CD4-positive, alpha-beta memory T cell (primary cell): ENCODE measurements at places on chromosomes 12 and 14. TPM values are rescaled to one million over a fixed set of nuclear protein-coding genes. Genes with fewer than 3 reads are reported as not detected.
A peak's percentile ranks its signal among the peaks of the same experiment; 100 is the strongest.

GRCh38 chr12:29565727-29566126 lies 68.2 kb upstream of the OVCH1 start:
- no peaks in the 10 kb centered on the region for H3K36me3 ChIP-seq
- H3K4me3 ChIP-seq = no peak overlapping the region
- H3K27me3 ChIP-seq = no peaks in the 10 kb centered on the region
- H3K4me1 ChIP-seq = no peaks in the 10 kb centered on the region
- H3K27ac ChIP-seq = no peak overlapping the region

ITGB7 gene
- 382 TPM for total RNA-seq

DNA sequence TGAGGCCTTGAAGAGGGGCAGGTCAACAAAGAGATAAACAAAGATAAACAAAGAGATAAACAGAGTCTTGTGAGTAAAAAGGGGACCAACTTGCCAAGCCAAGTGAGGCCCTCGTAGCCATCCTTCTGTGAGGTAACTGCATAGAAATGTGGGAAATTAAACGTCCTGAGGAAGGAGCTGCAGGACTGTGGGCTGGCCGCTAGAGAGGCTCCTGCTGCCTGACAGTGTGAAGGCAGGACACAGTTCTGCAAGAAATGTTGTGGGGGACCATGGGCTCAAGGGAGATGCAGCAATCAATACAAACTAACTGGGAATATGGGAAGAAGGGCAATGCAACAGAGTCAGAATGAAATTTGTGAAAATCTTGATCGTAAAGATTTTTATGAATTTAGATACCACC lies 91.9 kb downstream of the SLC8A3 start:
- H3K4me1 ChIP-seq = no peaks in the 10 kb centered on the region
- no peak for DNase-seq
- H3K36me3 ChIP-seq = no peaks in the 10 kb centered on the region
- no peak overlapping the region for H3K4me3 ChIP-seq
- no peak overlapping the region for H3K27ac ChIP-seq

DLGAP5 gene
- total RNA-seq = not detected

- H3K36me3 ChIP-seq = no peaks in the 10 kb centered on the region
- H3K27me3 ChIP-seq = no peaks in the 10 kb centered on the region
These were observed 273.9 kb upstream of the MIS18BP1 start for GRCh38 chr14:45526715-45527549.

GRCh38 chr14:90509403-90509802 lies 112.6 kb downstream of the CALM1 start:
- DNase-seq = no peak
- no peak overlapping the region for H3K4me3 ChIP-seq
- H3K36me3 ChIP-seq = no peaks in the 10 kb centered on the region
- no peaks in the 10 kb centered on the region for H3K4me1 ChIP-seq
- no peaks in the 10 kb centered on the region for H3K27me3 ChIP-seq

RNF212B gene
- total RNA-seq = not detected

DNA sequence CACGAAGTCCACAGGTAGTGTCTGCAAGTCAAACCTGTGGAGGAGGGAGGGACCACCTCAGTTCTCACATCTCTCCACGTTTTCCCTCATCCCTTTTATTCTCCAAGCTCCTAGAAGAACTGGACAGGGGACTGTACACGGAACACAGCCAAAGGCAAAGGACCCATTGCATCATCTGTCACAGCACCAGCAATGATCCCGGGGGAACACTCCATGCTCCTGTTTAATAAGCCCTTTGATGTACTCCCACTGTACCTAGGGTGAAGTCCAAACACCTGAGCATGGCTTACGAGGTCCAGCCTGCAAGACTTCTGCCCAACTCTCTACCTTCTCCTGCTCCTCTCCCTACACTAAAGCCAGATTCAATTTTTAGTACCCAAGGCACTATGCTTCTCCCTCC lies 26.5 kb downstream of the PRPF40B start:
- no peak overlapping the region for H3K27ac ChIP-seq
- H3K4me1 ChIP-seq = peaks cover 11% of the 10 kb centered on the region
- peaks cover 53% of the 10 kb centered on the region for H3K36me3 ChIP-seq
- no peak overlapping the region for H3K4me3 ChIP-seq
- no peak for DNase-seq

LMNTD1 gene
- total RNA-seq = not detected

GRCh38 chr12:45034861-45035265 lies 16.0 kb downstream of the DBX2 start:
- H3K4me1 ChIP-seq = no peaks in the 10 kb centered on the region
- H3K36me3 ChIP-seq = no peaks in the 10 kb centered on the region
- H3K27me3 ChIP-seq = peaks cover 5% of the 10 kb centered on the region
- no peak overlapping the region for H3K4me3 ChIP-seq
- no peak overlapping the region for H3K27ac ChIP-seq

NGB gene
- not detected for total RNA-seq

DNA sequence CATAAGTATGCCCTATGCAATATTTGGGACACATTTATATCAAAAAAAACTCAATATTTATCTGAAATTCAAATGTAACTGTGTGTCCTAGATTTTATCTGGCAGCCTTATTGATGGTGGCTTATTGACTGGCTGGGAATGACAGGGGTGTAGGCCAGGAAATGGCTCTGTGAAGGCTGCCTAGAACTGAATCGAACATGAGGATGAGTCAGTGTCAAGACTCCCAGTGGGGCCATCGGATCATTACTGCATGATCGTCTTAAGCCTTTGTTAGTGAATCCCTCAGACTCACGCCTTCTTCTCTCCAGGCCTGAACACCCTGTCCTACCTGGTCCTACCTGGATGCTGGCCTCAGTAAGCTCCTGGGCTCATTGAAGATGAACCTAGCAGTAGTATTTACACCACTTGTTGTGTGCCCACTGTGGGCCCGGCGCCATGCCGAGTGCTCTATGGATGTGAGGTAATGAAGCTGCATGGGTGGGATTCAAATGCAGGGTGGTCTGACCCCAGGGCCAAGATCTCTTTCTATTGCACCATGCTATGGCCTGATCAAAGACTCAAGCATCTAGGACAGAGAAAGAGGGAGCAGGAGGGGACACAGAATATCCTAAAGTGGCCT lies 21.0 kb upstream of the FAIM2 start:
- H3K4me3 ChIP-seq = no peak overlapping the region
- no peaks in the 10 kb centered on the region for H3K27me3 ChIP-seq
- no peaks in the 10 kb centered on the region for H3K4me1 ChIP-seq
- no peak overlapping the region for H3K27ac ChIP-seq

GRCh38 chr14:49634547-49635334 lies at the start of gene DNAAF2:
Gene DNAAF2, minus strand, starts transcription at chr14:49635244. Its CDS starts 95 bp downstream, at chr14:49635149.
- H3K36me3 ChIP-seq = no peaks in the 10 kb centered on the region
- H3K4me1 ChIP-seq = peaks cover 46% of the 10 kb centered on the region
- DNase-seq = peak; percentile 82
- peak within 1 kb of the TSS; percentile 99 for H3K27ac ChIP-seq
- H3K4me3 ChIP-seq = peak within 1 kb of the TSS; percentile 99

- DNase-seq = no peak
- no peaks in the 10 kb centered on the region for H3K36me3 ChIP-seq
- H3K27ac ChIP-seq = no peak overlapping the region
- no peaks in the 10 kb centered on the region for H3K27me3 ChIP-seq
These were observed 92.1 kb downstream of the STXBP6 start for GRCh38 chr14:24957814-24958213.

DNA sequence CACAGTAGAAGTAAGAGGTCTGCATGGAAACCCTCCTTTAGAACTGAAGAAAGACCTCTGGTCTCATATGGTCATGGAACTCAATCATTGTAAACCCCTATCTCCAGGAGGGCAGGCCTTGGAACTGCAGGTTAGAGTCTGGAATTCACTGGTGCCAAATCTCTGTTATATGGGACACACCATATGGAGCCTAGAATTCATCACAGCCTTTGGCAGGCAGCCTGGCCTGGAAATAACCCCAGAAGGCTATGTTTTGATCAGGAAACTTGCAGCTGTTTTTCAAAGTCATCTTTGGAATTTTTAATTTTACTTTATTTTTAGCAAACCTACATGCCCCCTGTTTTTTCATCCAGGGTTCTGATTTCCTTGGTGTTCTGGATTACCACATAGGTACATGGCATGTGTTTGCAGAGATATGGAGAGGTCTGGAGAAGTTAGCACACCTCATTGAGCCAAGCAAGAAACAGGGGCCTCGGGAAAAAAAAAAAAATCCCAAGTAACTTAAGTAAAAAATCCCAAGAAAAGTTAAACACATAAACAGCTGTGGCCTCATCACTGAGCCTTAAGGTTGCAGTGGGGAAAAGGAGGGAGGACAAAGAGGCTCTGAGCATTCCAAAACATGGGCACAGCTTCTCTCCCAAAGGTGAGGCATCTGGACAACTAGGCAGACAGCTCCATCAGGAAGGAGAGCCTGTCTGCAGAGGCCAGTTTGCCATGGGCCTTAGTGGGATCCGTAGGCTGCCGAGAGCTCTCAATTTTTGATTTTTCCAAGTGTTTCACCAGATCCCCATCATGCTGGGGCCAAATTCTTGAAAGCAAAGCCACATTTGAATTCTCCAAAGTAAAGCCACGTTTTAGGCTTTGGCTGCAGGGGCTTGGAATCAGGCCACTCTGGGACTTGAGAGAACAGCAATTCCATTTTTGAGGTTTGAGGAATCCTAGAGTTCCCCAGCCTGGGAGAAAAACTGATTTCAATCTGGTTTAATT lies 339.6 kb upstream of the TBX3 start:
- H3K27me3 ChIP-seq = no peaks in the 10 kb centered on the region
- no peak overlapping the region for H3K27ac ChIP-seq
- H3K36me3 ChIP-seq = no peaks in the 10 kb centered on the region
- DNase-seq = no peak
- no peak overlapping the region for H3K4me3 ChIP-seq

GRCh38 chr12:132173135-132174014 lies 29.1 kb downstream of the NOC4L start:
- no peak for DNase-seq
- H3K4me3 ChIP-seq = no peak overlapping the region
- H3K27ac ChIP-seq = no peak overlapping the region
- no peaks in the 10 kb centered on the region for H3K27me3 ChIP-seq
- peaks cover 24% of the 10 kb centered on the region for H3K4me1 ChIP-seq

DNA sequence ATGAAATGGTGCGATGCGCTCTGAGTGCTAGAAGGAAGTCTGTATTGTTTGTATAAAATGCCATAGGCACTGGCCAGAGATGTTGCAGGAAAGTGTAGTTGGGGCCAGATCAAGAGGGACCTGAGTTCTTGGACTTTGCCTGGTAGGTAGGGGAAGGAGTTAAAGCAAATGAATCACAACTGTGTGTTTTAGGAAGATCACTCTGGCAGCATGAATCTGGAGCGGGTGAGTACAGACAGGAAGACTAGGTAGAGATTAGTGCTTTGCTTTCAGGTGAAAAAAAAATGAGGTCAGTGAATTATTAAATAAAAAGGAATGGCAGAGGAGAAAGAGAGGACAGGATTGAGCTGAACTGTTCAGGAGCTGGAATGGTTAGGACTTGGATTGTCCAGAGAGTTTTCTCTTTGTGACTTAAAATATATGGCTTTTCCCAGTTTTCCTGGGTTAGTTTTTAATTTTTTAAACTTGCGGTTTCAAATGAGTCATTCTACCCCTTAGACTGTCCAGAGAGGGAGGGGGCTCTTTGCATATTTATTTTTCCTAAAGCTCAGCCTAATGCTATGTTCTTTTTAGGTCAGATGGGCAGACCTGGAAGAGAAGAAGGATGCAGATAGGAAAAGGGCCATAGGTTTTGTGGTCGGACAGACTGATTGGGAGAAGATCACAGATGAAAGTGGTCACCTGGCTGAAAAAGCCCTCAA lies 41.1 kb downstream of the PROX2 start:
- no peaks in the 10 kb centered on the region for H3K27me3 ChIP-seq
- no peak overlapping the region for H3K27ac ChIP-seq
- no peak for DNase-seq
- no peak overlapping the region for H3K4me3 ChIP-seq
- peaks cover 11% of the 10 kb centered on the region for H3K36me3 ChIP-seq
- H3K4me1 ChIP-seq = peaks cover 55% of the 10 kb centered on the region

GRCh38 chr12:18811273-18811672 lies 73.4 kb downstream of the CAPZA3 start:
- no peak overlapping the region for H3K27ac ChIP-seq
- no peak overlapping the region for H3K4me3 ChIP-seq
- no peaks in the 10 kb centered on the region for H3K4me1 ChIP-seq
- DNase-seq = no peak

DNA sequence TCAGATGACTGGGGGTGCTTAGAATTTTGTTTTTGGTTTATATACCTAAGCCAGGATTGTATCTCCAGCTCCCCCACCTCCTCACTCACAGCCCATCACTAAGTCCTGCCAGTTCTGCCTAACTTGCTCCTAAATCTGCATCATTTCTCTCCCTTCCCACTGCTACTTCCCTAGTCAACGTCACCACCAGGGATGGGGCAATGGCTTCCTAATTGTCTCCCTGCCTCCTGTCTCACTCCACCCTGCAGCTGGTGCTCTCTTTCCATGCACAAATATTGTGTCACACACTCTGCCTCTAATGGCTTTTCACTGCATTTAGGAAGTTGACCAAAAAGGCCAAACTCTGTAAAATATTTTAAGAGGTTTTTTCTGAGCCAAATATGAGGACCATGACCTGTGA lies 11.5 kb downstream of the OAS2 start:
- H3K36me3 ChIP-seq = peaks cover 47% of the 10 kb centered on the region
- peaks cover 33% of the 10 kb centered on the region for H3K4me1 ChIP-seq
- H3K27ac ChIP-seq = no peak overlapping the region

DEPDC4 gene
- total RNA-seq = 1.4 TPM

- DNase-seq = no peak
- H3K4me1 ChIP-seq = no peaks in the 10 kb centered on the region
These were observed 7.0 kb upstream of the CCT2 start for GRCh38 chr12:69578283-69578682.

- H3K4me1 ChIP-seq = no peaks in the 10 kb centered on the region
- no peaks in the 10 kb centered on the region for H3K27me3 ChIP-seq
- no peaks in the 10 kb centered on the region for H3K36me3 ChIP-seq
- DNase-seq = no peak
- H3K4me3 ChIP-seq = no peak overlapping the region
- no peak overlapping the region for H3K27ac ChIP-seq
These were observed 122.2 kb downstream of the NTS start for GRCh38 chr12:85996280-85996679.

PROX2 gene
- total RNA-seq = not detected

DNA sequence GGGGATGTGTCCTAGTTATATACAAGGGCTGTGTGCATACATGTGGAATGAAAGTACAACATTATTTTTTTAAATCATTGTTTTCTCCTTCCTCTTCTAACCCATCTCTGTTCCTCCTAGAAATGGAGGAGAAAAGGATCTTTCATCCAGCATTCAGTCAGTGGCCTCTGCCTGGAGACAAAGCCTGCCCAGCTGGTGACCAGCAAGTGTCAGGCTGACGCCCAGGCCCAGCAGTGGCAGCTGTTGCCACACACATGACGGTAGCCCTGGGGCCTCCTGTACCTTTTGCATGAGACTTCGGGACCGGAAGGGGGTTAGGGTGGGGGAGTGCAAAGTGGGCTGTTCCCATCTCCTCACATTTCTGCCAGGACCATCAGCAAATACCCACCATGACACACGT lies 46.2 kb downstream of the ERH start:
- H3K36me3 ChIP-seq = no peaks in the 10 kb centered on the region
- no peaks in the 10 kb centered on the region for H3K27me3 ChIP-seq
- H3K4me3 ChIP-seq = no peak overlapping the region
- no peak for DNase-seq
- no peak overlapping the region for H3K27ac ChIP-seq
